ENCODE measurements at places on chromosomes 12 and 14.

GRCh38 chr14:69299286-69300035 lies 39.5 kb downstream of the GALNT16 start:
- DNase-seq = no peak

DNA sequence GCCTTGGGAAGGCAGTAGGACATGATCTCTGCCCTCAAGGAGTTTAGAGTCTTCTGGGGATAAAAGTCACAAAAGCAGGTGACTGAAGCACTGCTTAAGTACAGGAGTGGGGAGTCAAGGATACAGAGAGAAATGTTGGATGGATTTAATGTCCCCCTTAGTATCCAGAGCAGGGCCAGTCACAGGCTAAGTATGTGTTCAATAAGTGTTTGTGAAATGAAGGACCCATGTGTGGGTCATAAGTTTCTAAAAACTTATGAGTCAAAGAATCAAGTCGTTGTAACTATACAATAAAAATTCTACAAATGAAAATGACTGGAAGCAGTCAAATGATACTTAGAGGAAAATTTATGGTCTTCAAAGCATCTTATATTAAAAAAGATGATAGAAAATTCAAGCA lies 25.1 kb downstream of the KRT80 start:
- DNase-seq = no peak

DNA sequence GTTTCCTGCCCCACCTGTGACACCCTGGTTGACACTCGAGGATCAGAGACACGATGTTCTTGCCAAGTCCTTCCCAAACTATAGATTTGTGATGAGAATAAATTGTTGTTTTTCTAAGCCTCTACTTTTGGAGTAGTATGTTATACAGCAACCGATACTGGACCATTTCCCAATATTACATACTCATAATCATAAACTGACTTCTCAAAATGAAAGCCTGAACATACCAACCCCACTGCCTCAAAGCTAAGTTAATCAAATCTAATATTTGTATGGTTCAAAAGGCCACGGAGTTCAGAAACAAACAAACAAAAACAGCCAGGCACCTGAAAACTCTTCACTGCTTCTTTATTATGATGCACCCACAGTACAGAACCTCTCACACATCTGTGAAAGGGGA lies 52.3 kb upstream of the GPHB5 start:
- DNase-seq = no peak

DNA sequence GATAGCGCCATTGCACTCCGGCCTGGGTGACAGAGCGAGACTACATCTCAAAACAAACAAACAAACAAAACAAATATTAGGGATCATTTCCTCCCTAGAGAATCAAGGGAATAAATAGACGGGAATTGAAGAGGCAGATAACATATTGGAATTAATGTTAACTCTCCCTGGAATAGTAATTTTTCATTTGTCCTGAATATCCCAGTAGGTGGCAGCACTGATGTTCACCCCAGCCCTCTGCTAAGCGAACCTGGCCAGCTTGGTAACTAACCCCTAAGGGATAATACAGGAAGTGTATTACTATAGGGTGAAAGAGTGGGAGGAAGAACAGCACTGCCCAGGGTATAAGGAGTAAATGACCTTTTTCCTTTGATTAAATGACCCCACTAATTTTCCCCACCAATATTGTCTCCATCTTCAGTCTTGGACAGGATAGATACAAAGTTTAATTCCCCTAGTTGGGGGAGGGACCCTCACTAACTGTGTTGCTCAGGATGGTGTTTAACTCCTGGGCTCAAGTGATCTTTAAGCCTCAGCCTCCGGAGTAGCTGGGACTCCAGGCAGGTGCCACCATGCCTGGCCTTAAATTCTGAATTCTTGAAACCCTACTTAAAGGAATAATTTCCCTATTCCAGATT lies 40.5 kb downstream of the SLC2A14 start:
- DNase-seq = peak; percentile 50

DNA sequence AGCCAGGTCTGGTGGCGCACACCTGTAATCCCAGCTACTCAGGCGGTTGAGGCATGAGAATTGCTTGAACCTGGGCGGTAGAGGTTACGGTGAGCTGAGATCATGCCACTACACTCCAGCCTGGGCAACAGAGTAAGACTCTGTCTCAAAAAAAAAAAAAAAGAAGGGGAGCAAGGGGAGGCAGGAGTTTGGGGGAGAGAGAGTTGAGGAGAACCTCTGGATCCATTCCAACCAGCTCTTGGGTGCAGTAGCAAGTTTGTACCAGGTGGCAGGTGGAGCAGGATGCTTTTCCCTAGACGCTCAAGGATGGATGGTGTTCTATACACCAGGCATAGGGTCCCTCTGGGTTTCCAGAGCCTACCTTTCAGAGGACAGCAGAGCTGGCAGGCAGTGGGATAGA lies 1.9 kb downstream of the NFE2 start:
- no peak for DNase-seq

- no peak for DNase-seq
Measured at GRCh38 chr14:77897374-77897773, 97.5 kb downstream of the ADCK1 start.
